ENCODE measurements at places on chromosomes 5 and 9.

DNA sequence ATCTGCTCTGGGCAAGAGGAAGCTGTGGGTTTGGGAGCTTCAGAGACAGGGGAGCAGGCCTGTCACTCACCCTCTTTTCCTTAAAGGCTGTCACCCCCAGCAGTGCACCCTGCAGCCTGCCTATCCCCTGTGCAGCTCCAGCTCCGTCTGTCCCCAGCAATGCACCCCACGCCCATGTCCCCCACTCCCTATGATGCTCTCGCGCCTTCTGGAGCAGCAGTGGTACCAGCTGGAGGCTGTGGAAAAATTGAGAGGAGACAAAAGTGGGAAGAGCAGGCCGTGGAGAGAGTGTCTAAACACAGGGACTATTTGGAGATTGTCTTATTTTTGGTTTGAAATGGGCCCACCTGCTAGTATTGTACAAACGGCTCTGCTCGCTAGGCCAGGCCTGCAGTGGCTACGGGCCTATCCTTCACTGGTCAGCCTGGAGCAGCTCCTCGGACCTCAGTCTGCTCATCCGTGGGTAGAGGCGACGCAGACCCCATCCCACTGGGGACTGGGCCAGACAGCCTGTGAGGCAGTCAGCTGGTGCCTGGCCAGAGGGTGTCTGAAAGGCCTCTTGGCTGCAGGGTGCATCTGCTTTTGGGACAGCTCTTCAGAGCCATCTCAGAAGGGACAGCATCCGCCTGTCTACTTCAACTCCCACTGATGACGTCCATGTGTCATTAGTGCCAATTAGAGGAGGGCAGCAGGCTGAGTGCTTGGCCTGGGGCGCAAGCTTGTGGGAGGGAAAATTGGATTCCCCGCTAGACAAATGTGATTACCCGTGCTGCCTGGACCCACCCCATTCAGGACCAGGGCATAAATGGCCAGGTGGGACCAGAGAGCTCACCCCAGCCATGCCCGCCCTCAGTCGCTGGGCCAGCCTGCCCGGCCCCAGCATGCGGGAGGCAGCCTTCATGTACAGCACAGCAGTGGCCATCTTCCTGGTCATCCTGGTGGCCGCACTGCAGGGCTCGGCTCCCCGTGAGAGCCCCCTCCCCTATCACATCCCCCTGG lies at the start of gene DBH:
TSS of gene DBH (plus strand) at position 831 of the 999 bp plus-strand sequence. CDS start at position 840, 9 bp downstream.
- DNase-seq: no peak

DNA sequence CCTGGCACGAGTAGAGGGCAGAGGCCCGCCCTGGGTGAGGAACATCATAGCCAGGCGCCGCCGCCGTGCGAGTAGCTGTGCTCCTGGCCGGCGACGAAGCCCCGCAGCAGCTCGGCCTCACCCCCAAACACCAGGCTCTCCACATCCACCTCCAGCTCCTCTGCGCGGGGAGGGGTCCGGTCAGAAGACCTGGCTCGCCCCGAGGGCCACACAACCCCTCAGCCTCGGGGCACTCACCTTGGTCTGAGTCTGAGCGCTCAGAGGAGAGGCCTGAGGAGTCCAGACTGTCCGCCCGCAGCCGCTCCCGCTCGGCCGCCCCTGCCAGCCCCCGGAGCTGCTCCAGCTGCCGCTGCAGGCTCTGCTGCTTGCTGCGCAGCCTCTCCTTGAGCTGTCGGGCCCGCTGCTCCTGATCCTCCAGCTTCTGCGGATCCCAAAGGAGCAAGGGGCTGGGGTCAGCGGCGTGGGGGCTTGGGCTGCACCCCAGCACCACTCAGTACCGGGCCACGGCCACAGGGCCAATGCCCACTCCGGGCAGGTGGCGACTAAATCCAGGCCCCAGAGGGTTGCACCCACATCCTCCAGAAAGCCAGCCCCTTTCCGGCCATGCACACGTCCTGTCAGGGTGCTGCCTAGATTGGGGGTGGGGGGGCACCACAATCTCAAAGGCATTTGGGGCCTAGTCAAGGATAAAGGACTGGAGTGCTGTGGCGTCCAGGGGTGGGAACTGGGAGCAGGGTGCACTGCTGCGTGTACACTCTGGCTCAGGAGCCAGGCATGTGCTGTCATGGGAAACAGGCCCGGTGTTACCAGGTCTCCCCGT lies 3.9 kb downstream of the MXD3 start:
- DNase-seq: no peak

DNA sequence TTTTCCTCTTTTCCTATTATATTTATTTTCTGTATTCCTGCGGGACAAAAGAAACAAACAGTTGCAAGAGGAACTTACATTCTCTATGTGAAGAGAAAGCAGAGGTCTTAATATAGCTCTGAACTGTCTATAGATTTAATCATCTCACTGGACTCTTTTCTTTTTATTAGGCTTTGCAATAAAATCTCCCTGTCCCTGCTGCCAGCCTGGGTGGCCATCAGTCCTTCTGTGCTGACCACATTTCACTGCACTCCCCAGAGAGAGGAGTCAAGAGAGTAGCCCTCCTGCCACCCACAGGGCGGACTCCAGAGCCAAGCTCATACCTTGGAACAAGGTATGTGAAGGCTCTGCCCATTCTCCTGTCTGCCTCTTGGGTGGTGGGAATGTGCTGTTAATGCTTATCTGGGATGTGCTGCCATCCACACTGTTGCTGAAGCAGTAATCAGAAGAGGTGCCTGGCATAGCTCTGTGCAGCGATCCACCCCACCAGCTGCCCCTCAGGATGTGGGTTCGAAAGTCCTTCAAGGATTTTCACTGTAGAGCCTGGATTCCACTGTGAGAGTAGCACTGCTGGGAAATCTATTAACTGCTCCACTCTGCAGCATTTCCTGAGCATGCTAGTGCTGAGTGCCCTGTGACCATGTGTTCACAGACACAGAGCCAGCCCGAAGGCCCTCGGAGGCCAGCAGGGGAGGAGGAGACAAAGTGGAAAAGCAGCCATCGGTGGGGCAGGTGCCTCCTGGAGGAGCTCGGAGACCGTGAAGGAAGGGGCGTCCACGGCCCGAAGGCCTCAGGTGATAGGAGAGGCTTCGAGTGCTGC lies 334.6 kb downstream of the MED10 start:
- DNase-seq: no peak

DNA sequence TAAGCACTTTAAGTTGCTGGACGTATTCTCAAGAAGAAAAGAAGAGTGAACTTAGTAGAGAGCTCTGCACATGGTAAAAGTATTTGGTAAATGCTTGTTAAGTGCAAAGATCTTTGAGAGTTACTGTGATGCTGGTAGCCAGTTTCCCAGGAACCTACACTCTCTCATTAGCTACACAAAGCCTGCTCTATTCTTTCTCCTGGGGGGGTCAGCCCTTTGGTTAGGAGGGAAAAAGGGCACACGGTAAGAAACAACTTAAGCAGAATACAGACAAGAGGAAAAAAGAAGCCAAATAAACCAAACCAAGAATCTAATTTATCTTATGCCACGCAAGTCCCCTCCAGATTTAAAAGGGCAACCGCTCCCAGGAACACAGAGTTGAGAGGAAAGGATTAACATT lies 1100.1 kb upstream of the CDH10 start:
- DNase-seq: no peak

GRCh38 chr9:134329886-134330285 lies 3.6 kb downstream of the RXRA start:
- no peak for DNase-seq

- DNase-seq: no peak
These were observed 143.7 kb downstream of the C5orf15 start for GRCh38 chr5:133824661-133825254.

- no peak for DNase-seq
These were observed 63.4 kb downstream of the ANKRD33B start for GRCh38 chr5:10627160-10627701.

- no peak for DNase-seq
These were observed 18.4 kb downstream of the SLC25A46 start for GRCh38 chr5:110757118-110757729.

GRCh38 chr5:76404223-76405211 lies 1.4 kb downstream of the IQGAP2 start:
- DNase-seq: no peak

GRCh38 chr5:132272311-132273210 lies 15.1 kb downstream of the PDLIM4 start:
- peak; percentile 50 for DNase-seq

DNA sequence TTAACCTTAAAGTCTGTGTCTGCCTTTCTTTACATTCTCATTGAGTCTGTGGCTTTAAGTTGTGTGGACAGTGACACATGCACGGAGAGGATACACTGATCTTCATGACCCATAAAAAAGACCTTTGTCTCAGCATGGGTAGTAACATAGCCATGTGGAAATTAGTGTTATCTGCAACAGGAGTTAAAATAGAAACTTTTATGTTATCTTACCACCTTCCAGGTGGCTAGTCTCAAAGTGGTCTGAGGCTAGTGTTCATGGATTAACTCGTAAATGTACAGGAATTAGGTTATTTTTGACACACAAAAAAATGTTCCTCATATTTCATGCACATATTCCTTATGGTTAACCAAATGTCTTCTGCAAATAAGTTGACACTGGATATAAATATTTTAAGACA lies 607.0 kb downstream of the ISL1 start:
- DNase-seq: no peak

GRCh38 chr5:102545175-102545574 lies 46.4 kb upstream of the SLCO6A1 start:
- no peak for DNase-seq

- no peak for DNase-seq
These were observed 596 bp upstream of the CDC37L1 start for GRCh38 chr9:4678679-4679267.

GRCh38 chr5:16891033-16891432 lies 45.1 kb downstream of the MYO10 start:
- DNase-seq: no peak

DNA sequence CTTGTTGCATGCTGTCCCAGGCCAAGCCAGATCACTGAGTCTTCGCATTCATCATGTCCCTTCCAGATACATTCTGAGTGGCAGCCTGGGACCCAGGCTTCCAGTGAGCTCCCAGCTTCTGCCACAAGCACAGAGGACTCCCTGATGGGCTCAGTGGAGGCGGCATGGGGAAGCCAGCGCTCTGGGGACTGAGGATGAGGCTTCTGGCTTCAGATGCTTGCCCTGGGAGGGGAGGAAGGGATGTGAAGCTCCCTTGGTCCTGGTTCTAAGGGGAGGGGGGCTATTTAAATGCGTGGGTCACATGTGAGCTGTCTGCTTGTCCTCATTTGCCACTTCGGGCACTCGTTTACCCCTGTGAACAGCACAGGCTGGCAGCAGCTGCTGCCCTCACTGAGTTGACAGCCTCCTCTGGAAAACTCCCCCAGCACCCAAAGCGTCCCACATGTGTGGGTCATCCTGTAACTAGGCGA lies 174.0 kb downstream of the NR3C1 start:
- no peak for DNase-seq

DNA sequence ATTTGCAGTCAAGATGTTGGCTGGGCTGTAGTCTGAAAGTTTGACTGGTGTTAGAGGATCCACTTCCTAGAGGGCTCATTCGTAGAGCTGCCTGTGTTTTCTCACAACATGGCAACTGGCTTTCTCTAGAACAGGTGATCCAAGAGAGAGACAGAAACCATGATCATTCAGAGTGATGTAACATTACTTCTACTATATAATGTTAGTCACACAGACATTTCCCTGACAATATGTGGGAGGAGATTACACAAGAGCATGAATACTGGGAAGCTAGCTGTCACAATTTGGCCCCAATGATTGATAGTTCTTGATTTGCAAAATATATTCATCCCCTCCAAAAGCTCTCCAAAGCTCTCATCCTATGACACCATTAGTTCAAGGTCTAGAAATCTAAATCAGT lies 10.9 kb upstream of the TMEM161B start:
- DNase-seq: no peak

DNA sequence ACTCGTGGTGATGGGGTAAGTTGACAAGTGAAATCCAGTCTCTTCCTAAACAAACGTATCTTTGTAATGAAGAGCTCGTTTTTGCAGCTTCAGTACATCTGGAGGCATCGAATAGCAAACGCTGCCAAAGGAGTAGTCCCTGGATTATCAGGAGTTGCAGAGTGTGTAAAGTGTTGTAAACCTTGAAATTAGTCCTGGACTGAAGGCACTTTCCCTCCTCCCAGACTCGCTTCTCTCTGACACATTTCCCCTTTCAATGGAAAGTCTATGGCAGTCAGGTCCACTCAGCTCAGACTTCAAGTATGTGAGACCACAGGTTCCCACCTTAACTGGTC lies 1.5 kb upstream of the PBX3 start:
- DNase-seq: no peak

DNA sequence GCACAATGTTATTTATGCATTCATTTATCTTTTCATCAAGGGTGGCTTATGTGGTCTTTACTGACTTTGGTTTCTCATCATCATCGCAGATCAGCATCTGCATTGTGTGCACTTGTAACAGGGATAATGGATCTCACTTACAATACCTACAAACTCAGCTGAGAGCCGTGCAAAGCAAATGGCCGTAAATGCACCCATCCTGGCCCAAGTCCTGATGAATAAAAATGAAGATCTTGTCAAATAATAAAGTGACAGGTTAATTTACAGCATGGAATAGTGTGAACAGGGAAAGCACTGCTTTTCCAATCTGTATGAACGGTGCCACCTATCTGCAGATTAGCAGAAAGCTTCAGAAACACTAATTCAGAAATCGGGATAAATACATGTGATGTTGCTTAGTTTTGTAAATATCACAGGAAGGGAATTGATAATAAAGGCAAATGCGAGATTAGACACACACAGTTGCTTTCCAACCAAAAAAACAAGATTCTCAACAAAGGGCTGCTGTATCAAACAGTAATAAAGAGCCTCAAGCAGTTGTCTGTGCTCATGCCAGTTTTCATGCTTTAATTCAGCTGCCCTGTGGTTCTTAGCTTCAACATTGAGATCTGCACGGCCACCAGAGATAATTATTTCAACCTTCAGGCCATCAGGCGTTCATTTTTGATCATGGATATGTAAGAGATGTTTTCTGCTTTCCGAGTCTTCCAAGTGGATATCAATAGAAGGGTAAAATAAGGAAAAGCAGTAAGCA lies 153.4 kb upstream of the POU5F2 start:
- no peak for DNase-seq

- no peak for DNase-seq
These were observed 505.9 kb upstream of the MEF2C start for GRCh38 chr5:89388872-89389271.

- no peak for DNase-seq
These were observed 721 bp downstream of the PTGES start for GRCh38 chr9:129751841-129752801.

DNA sequence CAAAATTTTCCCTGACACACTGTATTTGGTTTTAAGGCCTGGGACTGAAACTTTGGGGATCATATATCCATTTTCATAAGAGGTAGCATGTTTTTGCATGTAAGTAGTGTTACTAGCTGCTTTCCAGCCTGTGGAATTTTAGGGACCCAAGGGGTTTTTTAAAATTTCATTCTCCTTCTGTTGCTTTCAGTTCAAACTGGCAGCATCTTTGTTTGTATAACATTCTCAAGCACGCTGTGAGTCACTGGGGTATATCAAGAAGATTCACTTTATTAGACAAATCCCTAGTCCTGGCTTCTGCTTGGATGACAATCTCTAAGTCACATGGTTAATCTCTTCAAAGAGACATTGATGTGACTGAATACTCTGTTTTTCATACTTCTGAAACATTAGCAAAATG lies 479.0 kb downstream of the CYLC2 start:
- DNase-seq: no peak

Data from stimulated activated CD8-positive, alpha-beta memory T cell treated with anti-CD3 and anti-CD28 coated beads, Interleukin-4, amount 100 ng/mL, for 1 hour (primary cell).